ENCODE measurements at places on chromosomes 16 and 17. TPM values are rescaled to one million over a fixed set of nuclear protein-coding genes. Genes with fewer than 3 reads are reported as not detected.

GRCh38 chr17:34761646-34762045 lies 182.3 kb downstream of the TMEM132E start:
- no peak for DNase-seq

- no peak for DNase-seq
Observed at GRCh38 chr17:4893721-4894560, 5.4 kb upstream of the C17orf107 start.

The HOXB8 gene
- total RNA-seq = not detected

The KRTAP2-3 gene
- 0.32 TPM for total RNA-seq

The TCAP gene
- not detected for total RNA-seq

The ZC3H18 gene
- total RNA-seq = 12.6 TPM

DNA sequence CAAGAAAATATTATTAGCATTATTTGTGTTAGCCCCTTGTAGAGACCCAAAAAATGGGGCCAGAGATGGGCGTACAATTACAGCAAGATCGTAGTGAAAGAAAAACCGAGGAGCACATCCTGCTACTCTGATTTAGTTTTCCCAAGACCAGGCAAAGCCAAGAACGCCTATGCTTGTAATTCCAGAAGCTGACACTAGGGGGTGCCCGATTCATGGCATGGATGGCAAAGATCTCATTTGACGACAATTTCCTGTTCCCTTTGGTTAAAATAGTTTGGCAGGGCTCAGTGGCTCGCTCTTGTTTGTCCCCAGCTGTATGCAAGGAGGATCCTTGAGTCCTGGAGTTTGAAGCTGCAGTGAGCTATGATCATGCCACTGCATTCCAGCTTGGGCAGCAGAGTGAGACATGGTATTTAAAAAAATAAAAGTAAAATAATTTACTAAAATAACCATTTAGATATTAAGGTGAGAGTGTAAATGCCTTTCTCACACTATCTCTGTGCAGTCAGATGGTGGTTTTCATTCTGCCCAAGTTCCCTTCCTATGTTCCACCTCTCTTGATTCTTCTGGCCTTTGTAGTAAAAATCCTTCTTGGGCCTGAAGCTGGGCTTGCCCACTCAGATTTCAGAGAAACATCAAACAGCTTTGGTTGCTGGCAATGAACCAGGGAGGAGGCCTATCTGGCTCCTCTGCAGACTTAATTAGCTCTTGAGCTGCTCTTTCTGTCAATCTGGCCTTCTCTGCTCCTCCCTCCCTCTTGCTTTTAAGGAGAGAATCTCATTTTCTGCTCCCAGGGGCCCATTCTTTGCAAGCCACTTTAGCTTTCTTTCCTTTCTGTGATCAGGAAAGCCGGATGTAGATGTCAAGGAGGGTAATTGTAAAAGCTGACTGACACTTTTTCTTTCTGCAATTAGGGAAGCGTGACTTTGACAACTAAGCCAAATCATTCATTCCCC lies 31.2 kb downstream of the TMEM238L start:
- peak; percentile 4 for DNase-seq

The CDH16 gene
- total RNA-seq = not detected

DNA sequence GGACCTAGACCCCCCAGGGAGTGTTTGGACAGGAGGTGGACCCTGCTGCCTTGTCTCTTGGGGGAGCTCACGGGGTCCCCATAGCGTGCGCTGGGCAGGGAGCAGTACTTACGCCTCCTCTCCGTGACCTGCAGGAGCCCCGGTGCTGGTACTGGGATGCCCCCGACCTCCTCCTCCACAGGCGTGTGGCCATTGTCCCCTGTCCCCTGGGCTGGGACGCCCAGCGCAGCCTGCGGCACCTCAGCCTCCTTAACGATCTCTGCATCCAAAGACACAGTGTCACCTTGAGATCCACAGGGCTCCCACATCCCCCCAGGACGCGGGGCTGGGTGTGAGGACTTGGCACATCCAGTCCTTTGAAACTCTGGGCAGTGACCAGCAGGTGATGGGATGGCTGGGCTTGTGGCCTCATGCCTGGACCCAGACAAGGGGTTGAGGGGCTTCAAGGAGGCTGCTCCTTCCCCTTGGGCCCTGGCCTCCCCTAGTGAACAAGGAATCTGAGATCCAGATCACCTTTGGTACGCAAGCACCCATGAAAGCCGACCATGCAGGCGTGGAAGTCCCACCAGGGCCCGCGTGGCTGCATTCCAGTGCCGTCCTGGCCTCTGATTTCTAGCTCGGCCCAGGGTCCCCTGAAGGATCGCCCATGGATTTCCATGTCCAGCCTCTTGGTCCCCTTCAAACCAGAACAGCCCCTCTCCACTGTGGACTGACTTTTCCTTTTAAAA lies 9.9 kb downstream of the DBNDD1 start:
- DNase-seq = no peak

The MNT gene
- total RNA-seq = 11.6 TPM

DNA sequence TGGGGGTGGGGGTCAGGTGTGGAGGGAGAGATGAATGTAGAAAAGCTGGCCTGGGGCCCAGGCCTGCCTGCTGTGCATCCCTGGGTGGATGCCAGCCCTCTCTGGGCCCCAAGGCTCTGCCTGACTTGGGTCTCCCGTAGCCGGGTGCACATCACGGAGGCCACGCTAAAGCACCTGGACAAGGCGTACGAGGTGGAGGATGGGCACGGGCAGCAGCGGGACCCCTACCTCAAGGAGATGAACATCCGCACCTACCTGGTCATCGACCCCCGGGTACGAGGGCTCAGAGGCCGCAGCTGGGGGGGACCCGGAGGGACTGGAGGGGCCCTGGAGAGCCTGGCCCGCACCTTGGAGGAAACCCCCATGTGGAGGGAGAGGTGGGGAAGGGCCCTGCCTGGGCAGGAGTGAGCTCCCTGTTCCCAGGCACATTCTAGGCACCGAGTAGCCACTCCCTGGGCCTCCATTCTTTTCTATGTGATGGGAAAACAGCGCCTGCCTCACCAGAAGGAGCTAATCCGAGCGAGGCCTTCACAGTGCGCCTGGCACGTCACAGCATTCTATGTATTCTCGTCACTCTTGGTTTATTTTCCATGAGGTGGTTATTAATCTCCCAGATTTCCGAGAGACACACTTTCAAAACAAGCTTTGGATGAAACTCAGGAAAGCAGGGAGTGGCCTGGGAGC lies 34.7 kb downstream of the ADCY7 start:
- peak; percentile 35 for DNase-seq

- no peak for DNase-seq
Observed at GRCh38 chr16:50573947-50574744, 25.9 kb downstream of the NKD1 start.

The GUCY2D gene
- under 0.01 TPM for total RNA-seq

GRCh38 chr16:64211331-64211730 lies 910.5 kb downstream of the CDH11 start:
- peak; percentile 12 for DNase-seq

GRCh38 chr17:45031231-45032173 lies 19.9 kb downstream of the DCAKD start:
- DNase-seq = no peak

The LGALS9C gene
- total RNA-seq = not detected

DNA sequence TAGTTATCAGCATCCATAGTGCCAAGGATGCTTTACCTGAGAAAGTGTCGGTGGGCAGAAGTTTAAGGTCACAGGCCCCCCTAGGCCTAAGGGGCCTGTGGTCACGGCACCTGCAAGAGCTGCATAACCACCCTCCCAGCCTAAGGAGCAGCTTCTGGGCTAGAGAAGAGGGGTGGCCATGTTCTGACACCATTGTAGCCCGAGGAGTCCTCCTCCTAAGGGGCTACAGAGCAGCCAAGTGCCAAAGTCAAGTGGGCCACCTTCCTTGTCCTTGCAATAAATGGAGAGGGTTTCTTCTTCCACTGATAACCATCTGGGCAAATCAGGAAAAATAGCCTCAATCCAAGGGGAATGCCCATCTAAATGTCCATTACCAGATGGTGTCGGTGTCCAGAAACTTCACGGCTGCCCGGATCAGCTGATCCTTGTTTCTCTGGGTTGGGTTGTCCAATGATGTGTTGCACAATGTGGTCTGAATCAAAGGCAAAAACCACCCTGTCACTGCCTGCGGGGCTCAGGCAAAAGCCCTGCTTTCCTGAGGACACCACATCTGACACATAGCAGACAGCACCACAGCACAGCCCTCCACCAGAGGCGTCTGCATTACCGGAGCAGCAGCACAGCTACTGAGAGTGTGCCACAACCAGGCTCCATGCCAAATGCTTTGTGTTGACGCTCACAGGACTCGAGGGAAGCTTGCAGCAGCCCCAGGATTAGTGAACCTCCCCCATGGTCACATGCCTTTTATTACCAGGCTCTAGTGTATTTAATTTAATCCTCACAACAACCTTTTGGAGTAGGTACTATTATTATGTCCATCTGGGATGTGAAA lies 12.8 kb downstream of the ATPAF2 start:
- DNase-seq = peak; percentile 84

- DNase-seq = no peak
Observed at GRCh38 chr16:49618955-49619354, 237.0 kb downstream of the ZNF423 start.

DNA sequence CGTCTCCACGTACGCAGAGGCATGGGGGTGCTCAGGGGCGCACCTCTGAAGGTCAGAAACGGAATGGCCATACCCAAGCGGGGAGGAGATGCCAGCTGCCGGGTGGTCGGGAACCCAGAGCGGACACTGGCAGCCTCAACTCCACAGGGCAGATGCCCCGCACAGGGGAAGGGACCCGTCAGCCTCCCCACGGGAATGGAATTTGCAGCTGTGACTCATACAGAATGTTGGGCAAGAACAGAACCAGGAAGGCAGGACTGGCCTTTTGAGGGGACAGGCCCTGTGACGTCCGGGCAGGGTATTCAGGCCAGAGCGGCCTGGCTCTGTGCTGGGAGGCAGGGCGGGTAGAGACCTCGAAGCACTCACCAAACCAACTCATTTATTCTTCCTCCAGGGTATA lies 7.5 kb downstream of the TK1 start:
- peak; percentile 89 for DNase-seq

The TMEM100 gene
- 1.3 TPM for total RNA-seq

DNA sequence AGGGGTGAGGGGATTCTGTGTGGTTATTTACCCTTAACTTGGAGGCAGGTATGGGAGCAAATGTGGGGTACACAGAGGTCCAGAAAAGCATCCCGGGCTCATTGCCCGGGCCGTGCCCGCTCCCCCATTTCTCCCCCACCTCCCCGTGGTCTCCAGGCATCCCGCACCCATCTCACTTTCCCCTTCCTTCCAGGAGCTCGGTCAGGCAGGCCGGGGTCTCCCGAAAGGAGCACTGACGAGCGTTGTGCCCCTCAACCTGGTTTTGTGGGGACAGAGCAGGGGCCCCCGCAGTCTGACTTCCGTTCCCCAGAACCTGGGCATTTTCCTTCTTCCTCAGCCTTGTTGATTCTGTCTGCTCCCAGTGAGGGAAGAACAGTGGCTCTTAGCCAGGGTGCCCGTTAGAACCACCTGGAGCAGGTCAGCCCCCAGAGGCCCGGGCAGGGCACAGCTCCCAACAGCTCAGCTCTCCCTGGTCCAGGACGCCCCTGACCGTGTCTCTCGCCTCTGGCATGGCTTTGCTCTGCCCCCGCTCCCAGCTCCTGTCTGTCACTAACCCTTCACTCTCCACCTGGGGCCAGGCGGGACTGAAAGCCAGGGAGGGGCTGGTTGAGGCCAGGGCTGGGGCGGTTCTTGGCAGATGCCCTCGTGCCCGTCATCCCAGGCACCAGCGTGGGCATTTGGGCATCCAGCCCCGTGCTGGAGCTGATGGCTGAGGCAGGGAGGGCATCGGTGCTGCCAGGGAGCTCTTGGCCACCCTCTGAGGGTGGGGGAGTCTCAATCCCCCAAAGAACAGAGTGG lies 12.5 kb upstream of the NUDT16L1 start:
- DNase-seq = no peak

The SMG1 gene
- 77.0 TPM for total RNA-seq

The SLC2A4 gene
- not detected for total RNA-seq

- peak; percentile 53 for DNase-seq
Observed at GRCh38 chr17:59427425-59427921, 96.0 kb downstream of the YPEL2 start.

- DNase-seq = no peak
Observed at GRCh38 chr16:64629622-64630021, 492.2 kb downstream of the CDH11 start.

GRCh38 chr16:69490707-69491324 lies 66.4 kb downstream of the CYB5B start:
- DNase-seq = no peak

DNA sequence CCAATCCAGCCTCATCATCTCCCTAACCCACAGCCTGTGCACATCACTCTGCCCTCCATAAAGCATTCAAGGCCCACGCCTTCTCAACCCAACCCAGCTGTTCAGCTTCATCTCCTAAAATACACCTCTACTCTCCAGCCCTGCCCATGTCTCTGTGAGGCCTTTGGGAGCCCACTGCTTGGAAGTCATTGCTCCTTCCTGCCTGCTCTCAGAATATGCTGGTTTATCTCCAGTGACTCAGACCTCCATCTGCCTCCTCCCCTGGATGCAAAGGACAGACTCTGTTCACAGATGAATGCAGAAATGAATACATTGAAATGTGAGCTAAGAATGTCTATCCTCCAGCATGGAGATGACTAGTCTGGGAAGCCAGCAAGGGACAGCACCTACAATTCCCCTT lies 19.0 kb downstream of the KCNG4 start:
- peak; percentile 0 for DNase-seq

GRCh38 chr17:80793421-80793820 lies 198.2 kb upstream of the CHMP6 start:
- no peak for DNase-seq

- no peak for DNase-seq
Observed at GRCh38 chr16:17780181-17780580, 309.4 kb upstream of the XYLT1 start.

The TOX3 gene
- total RNA-seq = not detected

The CBFA2T3 gene
- total RNA-seq = not detected

DNA sequence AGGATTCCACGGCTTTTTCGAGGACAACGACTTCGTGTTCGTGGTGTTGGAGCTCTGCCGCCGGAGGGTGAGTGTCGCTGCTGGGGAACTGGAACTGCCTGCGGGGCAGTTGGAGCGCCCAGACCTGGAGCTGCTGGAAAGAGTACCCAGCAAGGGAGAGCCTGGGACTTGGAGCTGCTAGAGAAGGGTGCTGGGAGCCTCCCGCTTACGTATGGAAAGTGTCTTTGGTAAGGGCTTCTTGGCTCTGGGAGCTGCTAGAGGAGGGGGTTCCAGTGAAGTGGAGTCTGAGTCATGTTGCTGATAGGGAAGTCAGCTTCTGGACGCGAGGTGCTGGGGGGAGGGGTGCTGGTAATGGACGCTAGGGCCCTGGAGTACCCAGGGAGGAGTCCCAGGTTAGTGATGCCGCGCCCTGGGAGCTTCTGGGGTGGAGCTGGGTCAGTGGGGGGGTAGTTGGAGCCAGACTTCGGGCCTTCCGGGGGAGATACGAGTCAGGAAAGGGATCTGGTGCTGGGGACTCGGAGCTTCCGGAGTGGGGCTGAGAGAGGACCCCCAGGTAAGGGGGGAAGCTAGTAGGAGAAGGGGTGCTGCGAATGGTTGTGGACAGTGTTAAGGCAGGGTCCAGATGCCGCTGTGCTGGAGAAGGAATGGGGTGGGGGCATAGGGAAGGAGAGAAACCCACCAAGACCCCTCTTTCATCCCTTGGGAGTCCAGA lies 741 bp downstream of the PLK1 start:
- DNase-seq = peak; percentile 56

- DNase-seq = no peak
Observed at GRCh38 chr17:72870367-72870985, 222.0 kb downstream of the SLC39A11 start.
